ENCODE measurements at places on chromosomes 7 and 10.

DNA sequence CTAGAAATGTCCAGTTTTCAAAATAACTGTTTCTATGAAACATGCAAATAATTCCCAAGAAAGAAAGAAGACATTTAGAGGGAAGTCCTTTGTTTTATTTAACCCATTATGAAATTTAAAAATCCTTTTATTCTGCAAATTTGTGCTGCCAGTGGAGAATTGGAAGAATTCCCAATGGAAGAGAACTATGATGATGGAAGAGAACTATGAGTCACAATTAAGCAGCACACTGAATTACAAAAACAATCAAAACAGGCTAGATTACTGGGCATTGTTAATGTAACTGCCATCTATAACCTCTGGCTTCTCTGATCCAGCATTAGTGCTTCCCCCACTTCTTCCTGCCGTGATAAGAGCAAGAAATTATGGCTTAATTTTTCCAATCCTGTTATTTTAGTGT is 126.2 kb upstream of the FEZF1 start:
- DNase-seq, result no peak

DNA sequence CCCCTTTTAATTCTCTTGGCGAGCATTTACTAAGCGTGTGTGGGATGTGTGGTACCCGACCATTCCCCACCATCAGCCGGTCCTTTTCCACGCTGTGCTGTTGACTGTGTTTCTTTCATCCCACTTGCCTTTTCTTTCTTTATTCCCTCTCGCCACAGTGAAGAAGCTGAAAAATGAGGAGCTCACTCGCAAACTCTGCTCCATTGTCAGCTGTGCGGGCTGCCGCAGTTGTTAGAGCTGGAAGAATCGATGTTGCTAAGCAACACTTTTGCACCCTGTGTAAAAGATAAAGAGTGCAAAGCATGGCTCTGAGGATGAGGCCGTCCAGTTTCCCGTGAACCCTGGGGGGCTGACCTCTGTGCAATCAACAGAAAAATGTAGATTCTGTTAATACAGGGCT is 203.1 kb upstream of the NEBL start:
- no peak for DNase-seq

- DNase-seq, result no peak
Measured at GRCh38 chr7:141225916-141226618, 152.2 kb downstream of the TMEM178B start.

GRCh38 chr7:77258593-77258992 is 59.0 kb upstream of the FGL2 start:
- no peak for DNase-seq

DNA sequence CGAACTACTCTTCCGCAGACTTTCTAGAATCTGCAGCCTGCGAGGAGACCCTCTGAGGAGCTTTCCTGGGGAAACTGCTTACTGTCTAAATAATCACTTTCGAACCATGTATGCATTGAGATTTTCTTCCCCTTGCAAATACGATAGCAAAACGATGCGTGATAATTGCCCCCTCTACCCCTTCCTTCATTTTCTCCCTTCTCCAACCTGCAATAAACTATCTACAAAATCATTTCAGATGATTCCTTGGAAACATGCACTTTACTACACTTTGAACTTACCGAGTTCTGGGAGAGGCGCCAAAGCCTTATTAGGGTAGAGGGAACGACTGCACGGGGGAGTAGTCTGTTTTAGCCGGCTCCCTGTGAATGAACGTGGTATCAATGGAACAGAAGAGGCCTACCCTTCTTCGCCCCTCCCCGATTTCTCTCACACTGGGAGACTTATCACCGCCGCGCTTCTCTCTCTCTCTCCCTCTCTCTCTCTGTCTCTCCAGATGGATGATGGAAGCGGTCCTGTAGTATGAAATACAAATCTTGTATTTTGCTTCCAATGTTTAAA is at the start of gene FGFBP3:
Gene FGFBP3 (minus strand): TSS at position 370 of the 561 bp plus-strand sequence. CDS start 517 bp downstream, outside the sequence.
- no peak for DNase-seq

DNA sequence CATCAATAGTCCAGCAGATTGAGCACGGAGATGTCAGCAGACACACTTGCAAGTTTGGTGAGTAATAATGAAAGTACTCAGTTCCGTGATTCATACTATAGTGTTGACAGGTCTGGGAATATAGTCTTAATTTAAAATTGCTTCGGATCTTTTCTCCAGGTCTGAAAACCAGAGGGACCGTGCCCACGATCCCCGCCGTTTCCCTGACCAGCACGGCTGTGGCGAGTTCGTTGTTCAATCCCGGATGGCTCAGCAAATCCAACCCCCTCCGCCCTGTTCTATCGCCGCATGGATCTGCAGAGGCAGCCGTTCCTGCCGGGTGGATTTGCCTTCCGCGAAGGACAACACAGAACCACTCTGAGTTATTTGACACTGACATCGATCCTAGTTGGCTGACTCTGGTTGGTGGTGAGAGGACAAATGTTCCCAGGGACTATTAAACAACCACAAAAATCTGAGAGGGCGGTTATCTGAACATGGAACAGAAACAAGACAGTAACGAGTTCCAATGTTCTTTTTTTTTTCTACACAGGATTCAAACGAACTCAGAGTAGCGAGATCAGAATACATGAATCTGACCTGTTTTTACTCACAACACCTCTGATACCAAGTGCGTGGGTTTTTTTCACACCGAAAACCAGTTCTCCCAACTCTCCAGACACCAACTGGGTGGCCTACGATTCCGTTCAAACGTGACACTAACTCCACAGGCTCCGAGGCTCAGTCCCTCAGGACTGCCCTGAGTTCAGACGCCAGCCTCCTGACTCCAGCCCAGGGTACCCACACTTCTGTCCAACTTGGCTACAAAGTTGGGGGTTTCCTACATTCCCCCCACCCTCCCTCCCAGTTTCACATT is 52.7 kb downstream of the RBM17 start:
- no peak for DNase-seq

- DNase-seq, result no peak
Measured at GRCh38 chr7:103803631-103804030, 185.8 kb downstream of the RELN start.

- no peak for DNase-seq
Measured at GRCh38 chr7:65453341-65454030, 79.8 kb downstream of the ZNF92 start.

GRCh38 chr10:53700278-53700677 is 927.7 kb upstream of the MBL2 start:
- no peak for DNase-seq

DNA sequence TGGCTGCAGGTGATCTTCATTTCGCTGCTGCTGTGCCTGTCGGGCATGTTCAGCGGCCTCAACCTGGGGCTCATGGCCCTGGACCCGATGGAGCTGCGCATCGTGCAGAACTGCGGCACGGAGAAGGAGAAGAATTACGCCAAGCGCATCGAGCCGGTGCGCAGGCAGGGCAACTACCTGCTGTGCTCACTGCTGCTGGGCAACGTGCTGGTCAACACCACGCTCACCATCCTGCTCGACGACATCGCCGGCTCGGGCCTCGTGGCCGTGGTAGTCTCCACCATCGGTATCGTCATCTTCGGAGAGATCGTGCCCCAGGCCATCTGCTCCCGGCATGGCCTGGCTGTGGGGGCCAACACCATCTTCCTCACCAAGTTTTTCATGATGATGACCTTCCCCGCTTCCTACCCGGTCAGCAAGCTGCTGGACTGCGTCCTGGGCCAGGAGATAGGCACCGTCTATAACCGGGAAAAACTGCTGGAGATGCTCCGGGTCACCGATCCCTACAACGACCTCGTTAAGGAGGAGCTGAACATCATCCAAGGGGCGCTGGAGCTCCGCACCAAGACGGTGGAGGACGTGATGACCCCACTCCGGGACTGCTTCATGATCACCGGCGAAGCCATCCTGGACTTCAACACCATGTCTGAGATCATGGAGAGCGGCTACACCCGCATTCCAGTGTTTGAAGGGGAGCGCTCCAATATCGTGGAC is 1.3 kb downstream of the CNNM2 start:
- DNase-seq, result no peak

- no peak for DNase-seq
Measured at GRCh38 chr10:1347525-1347924, 291.3 kb downstream of the WDR37 start.

GRCh38 chr10:37789590-37789989 is 67.8 kb downstream of the ZNF248 start:
- no peak for DNase-seq

- DNase-seq, result no peak
Measured at GRCh38 chr10:18264466-18265050, 124.3 kb downstream of the CACNB2 start.

GRCh38 chr10:78047314-78047891 is 13.7 kb downstream of the RPS24 start:
- no peak for DNase-seq

GRCh38 chr10:13928451-13928850 is 341.7 kb downstream of the PRPF18 start:
- DNase-seq, result no peak

DNA sequence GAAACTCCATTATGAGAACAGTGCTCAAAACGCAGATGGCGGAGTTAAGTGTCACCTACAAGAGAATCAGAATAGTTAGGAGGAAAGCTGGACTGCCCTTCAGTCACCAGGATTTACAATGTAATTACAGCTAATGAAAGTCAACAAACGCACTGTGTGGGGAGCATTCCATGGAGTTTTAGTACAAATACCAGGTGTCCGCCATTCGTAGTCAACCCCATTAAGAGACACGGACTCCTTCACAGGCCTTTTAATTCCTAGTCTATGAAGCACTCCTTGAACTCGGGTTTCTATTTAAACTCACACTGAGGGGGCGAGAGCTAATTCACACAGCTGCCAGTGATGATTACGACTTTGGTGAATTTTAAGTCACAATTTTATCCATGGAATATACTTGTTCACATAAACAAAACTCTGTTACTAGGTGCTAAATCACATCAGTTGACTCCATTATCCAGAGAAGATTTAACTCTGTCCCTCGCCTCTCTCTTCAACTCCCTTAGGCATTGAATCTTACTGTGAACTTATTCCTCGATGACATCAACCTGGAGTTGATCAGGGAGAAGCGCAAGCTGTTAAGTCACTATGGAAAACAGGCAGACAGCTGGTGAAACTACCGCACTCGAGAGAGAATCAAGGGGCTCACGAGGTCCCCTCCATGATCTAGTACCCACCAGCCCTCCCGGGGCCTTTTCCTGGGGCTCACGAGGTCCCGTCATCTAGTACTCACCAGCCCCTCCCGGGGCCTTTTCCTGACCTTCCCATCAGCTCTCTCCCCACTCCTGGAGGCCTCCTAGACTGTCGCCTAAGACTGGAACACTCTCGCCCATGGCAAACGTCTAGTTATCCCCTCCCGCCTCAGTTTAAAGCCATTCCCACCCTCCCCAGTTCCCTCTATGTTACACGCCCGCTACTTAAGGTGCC is 1.5 kb downstream of the ZFAND2A start:
- no peak for DNase-seq

DNA sequence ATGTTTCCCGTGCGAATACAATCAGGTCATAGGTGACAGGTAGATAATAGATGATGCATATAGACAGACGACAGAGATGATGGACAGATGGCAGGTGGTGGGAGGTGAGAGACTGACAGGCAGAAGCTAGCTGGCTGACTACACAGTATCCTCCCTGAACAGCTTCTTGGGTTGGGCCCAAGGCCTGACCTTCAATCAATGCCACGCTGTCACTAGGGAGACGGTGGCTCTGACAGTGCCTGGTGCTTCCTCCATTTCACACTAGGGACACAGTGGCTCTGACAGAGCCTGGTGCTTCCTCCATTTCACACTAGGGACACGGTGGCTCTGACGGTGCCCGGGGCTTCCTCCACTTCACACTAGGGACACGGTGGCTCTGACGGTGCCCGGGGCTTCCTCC is 200.1 kb downstream of the DIP2C start:
- peak; percentile 7 for DNase-seq

GRCh38 chr7:39144420-39144819 is 166.7 kb downstream of the POU6F2 start:
- no peak for DNase-seq

DNA sequence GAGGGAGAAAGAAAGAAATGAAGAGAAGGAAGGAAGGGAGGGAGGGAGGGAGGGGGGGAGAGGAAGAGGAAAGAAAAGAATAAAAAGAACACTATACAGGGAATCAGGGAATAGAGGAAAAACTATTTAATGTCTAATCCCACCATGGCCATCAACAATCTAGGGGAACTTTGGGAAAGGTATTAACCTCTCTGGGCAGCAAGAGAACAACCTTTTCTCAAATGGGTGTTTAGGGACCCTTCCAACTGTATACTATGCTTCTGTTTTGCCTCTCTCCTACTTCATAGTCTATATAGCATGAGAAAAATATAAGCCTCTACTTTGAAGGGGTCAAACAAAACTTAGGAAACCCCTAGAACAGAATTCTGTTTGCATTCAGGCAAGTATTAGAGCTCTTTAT is 54.5 kb downstream of the CHCHD3 start:
- no peak for DNase-seq

DNA sequence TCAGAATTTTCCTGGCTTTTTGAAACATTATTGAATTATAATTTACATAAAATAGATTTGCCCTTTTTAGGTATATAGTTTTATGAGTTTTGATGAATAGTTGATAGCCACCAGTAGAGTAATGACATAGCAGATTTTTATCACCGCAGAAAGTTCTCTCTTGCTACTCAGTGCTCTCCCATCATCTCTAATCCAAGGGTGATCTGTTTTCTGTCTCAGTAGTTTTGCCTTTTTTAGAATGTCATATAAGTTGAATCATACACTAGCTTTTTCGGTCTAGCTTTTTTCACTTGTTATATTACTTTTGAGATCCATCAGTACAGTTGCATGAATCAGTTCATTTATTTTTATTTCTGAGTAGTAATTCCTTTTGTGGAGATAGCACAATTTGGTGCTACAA is 17.9 kb downstream of the RSBN1L start:
- DNase-seq, result no peak

Data from RWPE2 (cell line).